Cerebellar cortex (tissue), 1 donor: ENCODE measurements at places on chromosomes 3 and 15.

GRCh38 chr3:188516515-188516914 lies 362.6 kb downstream of the LPP start:
- DNase-seq, result no peak

DNA sequence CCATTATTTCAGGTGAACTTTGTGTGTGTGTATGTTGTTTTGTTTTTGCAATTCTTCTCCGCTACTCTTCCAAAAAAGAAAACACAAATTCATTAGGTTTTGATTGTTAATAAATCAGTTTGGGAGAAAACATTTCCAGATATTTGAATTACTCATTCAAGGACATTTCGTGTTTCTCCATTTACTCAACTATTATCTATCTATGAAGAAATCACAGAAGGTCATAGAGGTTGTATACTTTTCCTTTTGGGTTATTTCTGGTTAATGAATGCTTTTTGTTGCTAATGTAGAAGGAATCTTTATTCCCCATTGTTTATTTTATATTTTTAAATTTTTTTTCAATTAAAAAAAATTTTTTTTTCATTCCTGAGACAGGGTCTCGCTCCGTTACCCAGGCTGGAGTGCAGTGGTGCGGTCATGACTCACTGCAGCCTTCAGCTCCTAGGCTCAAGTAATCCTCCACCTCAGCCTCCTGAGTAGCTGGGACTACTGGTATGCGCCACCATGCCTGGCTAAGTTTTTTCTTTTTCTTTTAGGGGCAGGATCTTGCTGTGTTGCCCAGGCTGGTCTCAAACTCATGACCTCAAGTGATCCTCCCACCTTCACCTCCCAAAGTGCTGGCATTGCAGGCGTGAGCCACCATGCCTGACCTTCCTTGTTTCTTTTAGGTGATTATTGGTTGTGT lies 28.4 kb downstream of the IGF1R start:
- DNase-seq, result no peak

DNA sequence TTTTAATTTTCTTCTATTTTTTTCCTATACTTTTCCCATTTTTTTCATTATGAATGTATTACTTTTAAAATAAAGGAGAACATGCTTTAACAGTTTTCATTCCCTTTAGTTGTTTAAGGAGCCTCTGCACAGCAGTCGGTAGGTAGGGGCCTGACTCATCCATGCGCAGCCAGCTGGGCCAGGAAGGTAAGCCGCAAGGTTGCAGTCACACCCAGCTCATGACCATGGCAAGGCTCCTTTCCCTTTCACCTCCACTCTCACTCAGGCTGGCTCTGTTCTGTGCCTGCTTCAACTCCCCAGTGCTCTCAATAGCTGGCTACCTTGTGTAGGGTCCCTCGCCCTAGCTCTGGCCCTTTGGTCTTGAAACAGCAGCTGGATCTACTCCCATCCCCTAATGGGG lies 17.4 kb upstream of the ANKRD34C start:
- no peak for DNase-seq

- no peak for DNase-seq
These were observed 147.6 kb upstream of the HACD2 start for GRCh38 chr3:123732447-123732846.

GRCh38 chr3:11989383-11990038 lies 14.7 kb upstream of the SYN2 start:
- no peak for DNase-seq
